ENCODE measurements at places on chromosomes 7 and 10. TPM values are rescaled to one million over a fixed set of nuclear protein-coding genes. Genes with fewer than 3 reads are reported as not detected.

ARHGEF5 gene
- not detected for total RNA-seq

OR2A1 gene
- total RNA-seq: not detected

- DNase-seq: peak; percentile 70
Measured at GRCh38 chr7:40232242-40232893, 97.6 kb downstream of the SUGCT start.

- DNase-seq: no peak
Measured at GRCh38 chr7:18724318-18724717, 228.8 kb downstream of the HDAC9 start.

DNA sequence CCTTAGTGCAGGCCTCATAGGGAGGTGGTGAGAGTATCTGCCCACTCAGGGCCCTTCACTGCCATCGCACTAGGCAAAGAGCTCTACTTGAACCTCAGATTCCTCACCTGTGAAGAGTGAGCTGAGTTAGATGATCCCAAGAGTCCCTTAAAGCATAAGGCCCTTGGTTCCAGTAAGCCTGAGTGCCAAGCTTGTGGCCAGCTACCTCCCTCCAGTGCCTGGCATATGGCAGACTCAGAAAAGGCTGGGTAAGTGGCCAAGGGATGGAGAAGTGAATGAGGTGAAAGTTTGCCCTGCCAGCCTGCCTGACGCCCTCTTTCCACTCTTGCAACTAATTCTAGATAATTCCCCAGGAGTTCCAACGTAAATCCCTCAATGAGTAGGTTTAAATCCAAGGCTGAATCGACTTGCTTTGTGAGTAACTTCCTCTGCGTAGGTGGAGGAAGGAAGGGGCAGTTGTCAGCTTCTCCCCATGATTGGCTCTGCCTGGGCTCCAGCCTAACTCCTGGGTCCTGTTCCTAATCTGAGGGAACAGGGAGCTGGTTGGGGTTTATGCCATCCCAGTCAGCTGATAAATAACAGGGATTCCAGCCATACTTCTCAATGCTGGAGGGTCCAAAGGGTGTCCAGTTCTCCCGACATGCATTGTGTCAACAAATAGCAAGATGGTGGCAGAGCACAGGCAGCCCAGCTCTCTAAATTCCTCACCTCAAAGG lies 14.2 kb downstream of the DUSP5 start:
- no peak for DNase-seq

GRCh38 chr7:127873151-127873550 lies 158.1 kb downstream of the LRRC4 start:
- no peak for DNase-seq

DNA sequence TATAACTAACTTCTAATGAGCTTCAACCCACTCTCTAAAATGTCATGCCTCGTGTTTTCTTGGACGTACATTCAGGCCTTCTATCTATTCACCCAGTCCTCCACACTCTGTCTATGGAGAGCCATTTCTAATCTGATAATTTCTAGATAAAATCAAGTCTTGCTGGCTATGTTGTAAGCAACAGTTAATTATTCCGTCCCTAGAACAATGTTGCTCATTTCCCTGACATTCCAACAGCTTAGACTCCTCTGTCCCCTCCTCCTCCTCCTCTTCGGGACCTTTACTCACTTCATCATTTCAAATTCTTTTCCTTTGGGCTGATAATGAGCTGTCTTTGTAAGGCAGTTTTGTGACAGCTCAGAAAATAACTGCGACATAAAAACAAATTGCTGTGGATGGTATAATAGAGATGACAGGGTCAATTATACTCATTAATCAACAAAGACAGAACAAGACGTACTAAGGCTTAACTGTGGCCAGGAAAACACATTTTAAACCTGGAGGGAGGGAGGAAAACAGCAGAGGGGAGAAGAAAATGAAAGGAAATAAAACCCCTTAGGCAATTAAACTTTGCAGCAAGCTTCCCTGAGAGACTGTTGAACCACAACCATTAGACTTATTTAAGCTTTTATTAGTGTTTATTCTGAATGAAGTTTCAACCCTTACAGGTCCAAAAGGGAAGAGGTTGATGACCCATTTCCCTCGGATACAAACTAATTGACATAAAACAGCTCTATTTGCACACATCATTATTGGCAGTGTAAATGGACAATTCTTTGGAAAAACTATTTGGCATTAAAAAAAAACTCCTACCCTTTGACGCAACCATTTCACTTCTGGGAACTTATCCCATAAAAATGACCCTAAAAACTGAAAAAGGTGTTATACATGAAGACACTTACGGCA lies 179.1 kb downstream of the SFMBT2 start:
- no peak for DNase-seq

DNA sequence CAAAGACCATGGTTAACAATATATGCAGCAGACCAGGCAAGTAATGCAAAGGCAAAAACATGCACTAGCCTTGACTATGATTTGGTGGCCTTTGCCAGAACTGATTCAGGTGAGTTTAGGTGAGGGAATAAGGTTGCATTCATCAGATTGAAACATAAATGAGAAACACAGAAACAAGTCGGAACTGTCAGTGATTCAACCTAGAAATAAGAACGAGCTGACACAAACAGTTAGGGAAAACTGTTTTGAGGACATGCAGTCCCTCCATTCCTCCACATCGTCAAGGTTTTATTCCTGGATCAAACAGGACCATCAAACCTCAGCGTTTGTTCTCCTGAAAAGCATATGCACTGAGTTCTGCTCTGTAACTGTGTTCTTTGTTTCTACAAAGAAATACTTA lies 1.8 kb downstream of the ZNF248 start:
- DNase-seq: no peak

- DNase-seq: no peak
Measured at GRCh38 chr7:117114272-117114671, 161.0 kb downstream of the ST7 start.

- DNase-seq: no peak
Measured at GRCh38 chr7:50970092-50970491, 187.4 kb upstream of the GRB10 start.

GRCh38 chr10:119191881-119192280 lies 13.3 kb upstream of the PRDX3 start:
- DNase-seq: peak; percentile 54

All from A172 (cell line).